Activated naive CD4-positive, alpha-beta T cell treated with anti-CD3 and anti-CD28 coated beads, Interleukin-2, amount 10 ng/mL, durations not matched to agents 7 days and 5 days (primary cell): ENCODE measurements at places on chromosomes 4 and X.

- no peaks in the 10 kb centered on the region for H3K36me3 ChIP-seq
- no peak overlapping the region for H3K4me3 ChIP-seq
- H3K27ac ChIP-seq, result no peak overlapping the region
- H3K4me1 ChIP-seq, result no peaks in the 10 kb centered on the region
- H3K27me3 ChIP-seq, result no peaks in the 10 kb centered on the region
- DNase-seq, result no peak
Observed at GRCh38 chr4:180794333-180794732, 1448.9 kb upstream of the TENM3 start.

GRCh38 chr4:187016101-187016500 lies 292.4 kb upstream of the FAT1 start:
- H3K27me3 ChIP-seq, result no peaks in the 10 kb centered on the region
- H3K27ac ChIP-seq, result no peak overlapping the region
- no peaks in the 10 kb centered on the region for H3K4me1 ChIP-seq
- no peak for DNase-seq

GRCh38 chrX:123851079-123851478 lies 8.8 kb upstream of the XIAP start:
- H3K4me1 ChIP-seq, result peaks cover 7% of the 10 kb centered on the region
- no peaks in the 10 kb centered on the region for H3K36me3 ChIP-seq
- H3K4me3 ChIP-seq, result no peak overlapping the region
- no peak overlapping the region for H3K27ac ChIP-seq

DNA sequence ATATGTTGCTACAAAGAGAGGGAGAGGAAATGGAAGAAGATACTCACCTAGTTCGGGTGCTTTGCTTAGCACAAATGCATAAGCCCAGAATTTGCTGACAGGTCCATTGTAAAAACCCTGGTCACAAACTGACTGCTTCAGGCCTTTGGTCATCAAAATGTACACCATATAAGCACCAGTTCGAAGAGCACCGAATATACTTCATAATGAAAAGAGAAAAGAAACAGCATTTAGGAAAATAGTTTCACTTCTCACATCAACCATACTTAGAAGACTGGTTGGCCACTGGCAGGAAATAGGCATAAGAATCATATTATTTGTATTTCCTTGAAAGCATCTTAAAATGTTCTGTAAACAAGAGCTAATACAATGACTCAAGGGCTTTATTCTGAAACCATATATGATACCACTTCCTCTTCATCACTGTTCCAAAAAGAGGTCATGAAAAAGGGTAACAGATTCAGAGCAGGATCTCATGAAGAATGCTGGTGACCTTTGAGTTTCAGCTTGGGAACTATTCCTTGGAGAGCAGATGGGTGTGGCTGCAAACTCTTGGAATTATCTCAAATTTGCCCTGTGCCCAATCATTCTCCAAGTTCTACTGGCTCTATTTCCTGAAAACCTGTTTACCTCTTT lies 138.7 kb downstream of the ELOVL6 start:
- H3K27ac ChIP-seq, result peak overlapping the region; percentile 89
- H3K4me1 ChIP-seq, result peaks cover 45% of the 10 kb centered on the region
- H3K27me3 ChIP-seq, result no peaks in the 10 kb centered on the region
- H3K4me3 ChIP-seq, result peak overlapping the region; percentile 39
- peaks cover 5% of the 10 kb centered on the region for H3K36me3 ChIP-seq

DNA sequence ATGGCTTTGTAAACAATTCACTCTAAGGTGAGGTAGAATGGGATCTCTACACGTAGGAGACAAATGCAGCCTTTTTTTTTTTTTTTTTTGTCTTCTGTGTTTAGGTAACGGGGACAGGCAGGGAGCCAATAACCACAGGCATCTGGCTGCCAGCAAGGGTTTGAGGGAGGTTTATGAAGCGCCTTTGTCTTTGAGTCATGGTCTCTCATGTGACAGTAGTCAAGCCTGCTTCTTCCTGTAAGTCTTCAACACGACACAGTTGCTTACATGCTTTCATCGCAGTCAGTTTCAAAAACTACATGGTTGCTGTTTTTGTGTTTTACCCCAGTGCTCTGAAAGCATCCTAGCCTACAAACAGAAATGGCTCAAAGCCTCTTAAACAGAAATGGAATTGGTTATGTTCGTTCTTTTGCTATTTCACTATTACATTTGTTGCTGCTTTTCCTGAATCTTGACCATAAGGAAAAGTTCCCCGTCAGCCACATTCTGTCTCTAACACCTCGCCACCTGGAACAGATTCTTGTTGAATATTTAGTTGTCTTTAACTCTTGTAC lies 127.8 kb upstream of the METTL14 start:
- no peaks in the 10 kb centered on the region for H3K36me3 ChIP-seq
- H3K27ac ChIP-seq, result no peak overlapping the region
- no peaks in the 10 kb centered on the region for H3K4me1 ChIP-seq
- H3K4me3 ChIP-seq, result no peak overlapping the region

- DNase-seq, result peak; percentile 33
- peaks cover 2% of the 10 kb centered on the region for H3K4me1 ChIP-seq
- no peak overlapping the region for H3K27ac ChIP-seq
Observed at GRCh38 chrX:102745857-102746584, 25.5 kb downstream of the GPRASP3 start.

DNA sequence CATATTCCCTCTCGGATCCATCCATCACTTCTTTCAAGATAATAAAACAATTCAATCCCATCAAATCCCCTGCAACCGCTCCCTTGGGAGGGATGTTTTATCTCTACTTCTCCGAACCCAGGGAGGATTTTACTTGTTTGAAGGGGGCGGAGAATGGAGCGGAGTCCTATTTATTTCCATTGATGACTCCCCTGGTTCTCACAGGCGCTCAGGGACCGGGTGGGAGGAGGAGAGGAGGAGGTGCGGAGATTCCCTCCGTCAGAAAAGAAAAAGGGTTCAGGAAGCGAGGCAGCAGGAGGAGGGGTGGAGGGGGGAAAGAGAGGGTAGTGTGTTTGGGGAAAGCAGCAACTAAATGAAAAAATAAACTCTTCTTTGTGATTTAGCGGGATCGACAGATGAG lies 2.1 kb downstream of the NDNF start:
- no peaks in the 10 kb centered on the region for H3K36me3 ChIP-seq
- H3K4me3 ChIP-seq, result peak overlapping the region; percentile 11
- H3K4me1 ChIP-seq, result peaks cover 31% of the 10 kb centered on the region

- no peaks in the 10 kb centered on the region for H3K27me3 ChIP-seq
- no peak overlapping the region for H3K4me3 ChIP-seq
Observed at GRCh38 chrX:10828640-10829039, 208.3 kb upstream of the MID1 start.

GRCh38 chr4:164779811-164780216 lies 25.9 kb downstream of the SMIM31 start:
- peak; percentile 51 for DNase-seq
- H3K27me3 ChIP-seq, result no peaks in the 10 kb centered on the region
- H3K36me3 ChIP-seq, result no peaks in the 10 kb centered on the region
